CD4-positive, alpha-beta T cell treated with Interleukin-17A for 1 hour (primary cell): ENCODE measurements at places on chromosomes 2 and 18.

GRCh38 chr2:173399229-173399628 lies 44.6 kb downstream of the CDCA7 start:
- DNase-seq: no peak

DNA sequence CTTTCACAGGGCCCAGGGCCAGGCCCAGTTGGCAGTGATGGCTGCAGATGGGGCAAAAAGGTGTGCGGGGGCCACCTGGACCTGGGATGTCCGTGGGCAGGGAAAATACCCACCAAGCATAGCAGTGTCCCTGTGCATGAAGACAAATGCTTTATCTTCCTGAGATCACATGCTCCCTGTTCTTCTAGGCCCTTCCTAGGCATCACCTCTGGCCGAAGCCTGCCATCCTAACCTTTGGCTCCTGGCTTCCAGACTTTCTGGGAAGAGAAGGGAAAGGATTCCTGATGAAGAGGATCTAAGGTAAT lies 105.0 kb upstream of the SMAD2 start:
- no peak for DNase-seq

DNA sequence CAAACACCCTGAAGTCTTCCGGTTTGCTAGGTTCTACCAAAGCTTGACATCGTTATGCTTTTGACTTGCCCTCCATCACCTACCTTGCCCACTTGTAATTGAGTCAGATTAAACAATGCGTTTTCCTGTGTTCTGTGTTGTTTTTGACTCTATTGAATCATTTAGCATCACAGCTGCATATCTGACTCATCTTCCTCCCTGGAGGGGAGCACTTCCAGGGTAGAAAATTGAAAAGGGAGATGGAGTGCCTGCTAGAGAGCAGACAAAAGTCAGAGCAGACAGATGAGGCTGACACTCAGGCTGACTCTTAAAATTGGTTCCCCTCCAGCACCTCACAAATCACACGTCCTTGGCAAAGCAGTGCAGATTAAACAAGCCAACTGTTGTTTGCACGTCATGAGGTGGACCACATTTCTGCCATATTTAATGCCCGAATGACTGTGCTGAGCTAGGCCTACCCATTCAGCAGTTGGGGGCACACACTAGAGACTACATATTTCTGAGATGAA lies 2.2 kb downstream of the MPP4 start:
- no peak for DNase-seq

- no peak for DNase-seq
Measured at GRCh38 chr18:37721544-37722522, 156.2 kb upstream of the CELF4 start.

DNA sequence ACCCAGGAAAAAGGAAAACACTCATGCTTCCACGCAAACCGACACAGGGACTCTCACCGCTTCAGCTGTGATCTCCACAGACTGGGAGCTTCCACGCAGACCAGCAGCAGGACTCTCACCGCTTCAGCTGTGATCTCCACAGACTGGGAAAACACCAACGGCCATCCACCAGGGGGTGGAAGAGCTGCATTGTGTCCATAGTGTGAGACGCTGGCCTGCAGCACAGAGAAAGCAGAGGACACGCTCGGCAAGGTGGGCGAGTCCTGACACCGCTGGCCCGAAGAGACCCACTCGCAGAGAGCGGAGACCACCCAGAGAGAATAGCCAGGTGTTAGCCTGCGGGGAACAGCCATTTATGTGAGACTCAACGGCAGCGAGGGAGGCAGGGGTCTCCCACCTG lies 42.5 kb upstream of the NFATC1 start:
- DNase-seq: no peak

DNA sequence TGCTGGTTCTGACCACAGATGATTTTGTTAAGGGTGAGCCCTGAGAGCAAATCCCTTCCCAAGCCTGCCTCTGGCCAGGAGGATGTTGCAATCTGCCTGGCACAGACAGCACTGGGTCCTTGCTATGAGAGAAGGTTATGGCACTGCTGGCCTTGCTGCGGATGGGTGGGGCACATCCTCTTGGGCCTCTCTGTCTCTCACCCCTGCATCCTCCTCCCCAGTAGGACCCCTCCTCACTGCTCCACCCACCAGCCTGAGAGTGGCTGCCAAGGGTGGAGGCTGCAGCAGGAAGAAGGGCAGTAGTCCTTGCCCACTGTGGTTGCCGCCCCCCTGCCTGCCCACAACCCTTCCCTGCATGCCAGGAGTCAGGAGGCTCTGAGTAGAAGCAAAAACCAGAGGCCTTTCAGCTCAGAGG lies 180.9 kb downstream of the ZBTB7C start:
- DNase-seq: no peak

GRCh38 chr2:165803123-165803760 lies 9.2 kb upstream of the GALNT3 start:
- no peak for DNase-seq

- no peak for DNase-seq
Measured at GRCh38 chr2:227402321-227402720, 14.6 kb upstream of the SCYGR1 start.

DNA sequence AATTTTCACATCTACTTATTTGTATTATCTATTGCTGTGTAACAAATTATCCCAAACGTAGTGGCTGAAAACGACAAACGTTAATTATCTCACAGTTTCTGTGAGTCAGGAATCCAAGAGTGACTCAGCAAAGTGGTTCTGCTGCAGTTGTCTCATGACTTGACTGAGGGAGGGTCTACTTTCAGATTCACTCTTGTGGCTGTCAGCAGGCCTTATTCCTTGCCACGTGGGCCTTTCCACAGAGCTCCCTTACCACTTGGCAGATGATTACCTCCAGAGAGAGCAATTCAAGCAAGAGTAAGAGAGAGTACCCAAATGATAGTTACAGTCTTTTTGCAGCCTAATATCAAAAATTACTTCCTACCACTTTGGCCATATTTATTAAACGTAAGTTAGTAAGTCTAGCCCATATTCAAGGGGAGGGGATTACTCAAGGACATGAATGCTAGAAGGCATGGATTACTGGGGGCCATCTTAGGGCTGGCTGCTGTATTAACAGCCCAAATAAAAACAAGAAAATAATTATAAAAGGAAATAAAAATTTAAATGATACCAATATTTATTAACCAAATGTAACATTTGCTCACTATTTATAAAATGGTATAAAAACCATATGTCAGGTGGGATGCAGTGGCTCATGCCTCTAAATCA lies 48.7 kb upstream of the NBEAL1 start:
- no peak for DNase-seq

DNA sequence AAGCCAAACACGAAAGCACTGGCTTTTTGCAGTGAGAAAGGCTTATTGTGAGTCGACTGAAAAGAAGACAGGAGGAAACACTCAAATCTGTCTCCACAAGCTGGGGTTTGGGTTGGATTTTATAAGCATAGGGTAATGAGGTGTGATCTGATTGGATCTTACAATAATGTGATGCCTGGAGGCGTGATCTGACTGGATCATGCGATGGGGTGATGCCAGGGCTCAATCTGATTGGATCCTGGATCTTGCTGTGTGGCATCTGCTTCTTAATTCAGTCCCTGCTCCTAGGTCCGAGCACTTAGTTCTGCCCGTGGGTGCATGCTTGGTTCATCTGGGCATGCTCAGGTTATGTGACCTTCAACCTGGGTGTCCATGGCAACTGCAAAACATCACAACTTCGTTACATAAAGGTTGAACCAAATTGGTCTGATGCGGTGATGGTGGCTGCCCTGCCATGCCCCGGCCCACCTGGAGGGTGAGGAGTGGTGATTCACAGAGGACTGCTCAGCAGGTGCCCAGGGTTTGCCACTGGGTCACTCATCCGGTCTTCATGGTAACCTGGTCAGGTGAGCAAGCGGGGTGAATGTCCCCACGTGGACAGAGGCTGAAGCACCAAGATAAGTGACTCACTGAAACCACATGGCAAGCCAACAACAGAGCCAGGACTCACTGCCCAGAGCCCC lies 111.0 kb downstream of the KCNF1 start:
- DNase-seq: no peak

DNA sequence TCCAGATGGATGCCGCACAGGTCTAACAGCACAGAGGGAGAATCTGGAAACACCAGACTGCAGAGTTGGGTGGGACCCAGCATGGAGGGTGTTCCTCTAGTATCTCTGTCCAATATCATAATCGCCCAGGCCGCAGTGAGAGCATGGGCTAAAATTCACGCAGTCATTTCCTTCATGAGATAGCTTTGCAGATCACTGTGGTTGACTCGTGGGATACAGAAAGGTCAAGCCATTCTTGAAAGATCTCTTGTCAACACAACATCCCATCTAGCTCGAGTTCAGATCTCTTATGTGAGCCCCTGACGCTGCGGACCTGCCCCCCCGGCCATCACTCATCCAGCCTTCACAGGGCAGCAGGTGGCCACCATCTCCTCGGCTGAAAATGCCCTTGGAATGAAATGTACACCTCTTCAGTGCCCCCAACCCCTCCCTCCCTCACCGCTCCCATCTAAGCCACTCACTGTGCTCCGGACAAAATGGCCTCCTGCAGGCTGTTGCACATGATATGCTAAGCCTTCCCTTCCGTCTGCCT lies 45.9 kb downstream of the FOSL2 start:
- DNase-seq: no peak

DNA sequence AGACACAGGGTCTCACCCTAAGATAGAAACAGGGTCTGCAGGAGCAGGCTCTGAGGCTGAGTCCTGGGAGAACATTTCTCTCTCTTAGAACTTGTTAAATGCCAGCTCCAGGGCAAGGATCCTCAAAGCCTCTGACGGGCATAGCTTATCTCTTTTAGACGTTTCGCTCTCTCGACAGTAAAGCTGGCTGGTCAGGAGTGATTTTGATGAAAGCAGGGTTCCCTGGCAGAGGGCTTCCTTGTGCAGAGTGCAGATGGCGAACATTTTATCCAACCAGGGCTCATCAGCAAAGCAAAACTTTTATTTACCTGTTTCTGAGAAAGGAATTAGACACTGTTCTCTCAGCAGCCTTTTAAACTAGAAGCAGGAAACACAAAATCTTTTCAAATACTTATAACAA lies 350.8 kb downstream of the ALK start:
- DNase-seq: no peak

- DNase-seq: peak; percentile 57
Measured at GRCh38 chr2:156589381-156590079, 153.4 kb downstream of the GPD2 start.

DNA sequence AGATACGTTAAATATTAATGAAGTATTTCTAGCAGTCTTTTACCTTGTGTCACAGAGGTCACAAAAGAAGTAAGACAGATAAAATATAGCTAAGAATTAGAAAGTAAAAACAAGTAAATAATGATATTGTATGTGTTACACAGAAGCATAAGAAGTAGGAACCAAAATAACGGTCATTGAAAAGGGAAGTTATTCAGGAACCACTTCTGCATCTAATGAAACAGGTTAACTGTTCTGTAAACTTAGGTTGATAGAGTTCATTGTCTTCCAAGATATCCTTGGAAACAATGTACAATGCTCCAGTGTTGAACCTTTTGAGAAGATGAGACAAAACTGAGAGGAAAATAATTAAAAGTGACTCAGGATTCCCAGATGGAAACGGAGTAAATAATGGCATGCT lies 57.1 kb upstream of the CD302 start:
- DNase-seq: no peak

- no peak for DNase-seq
Measured at GRCh38 chr18:56258178-56258577, 380.2 kb downstream of the TXNL1 start.
